Activated CD4-positive, alpha-beta memory T cell treated with anti-CD3 and anti-CD28 coated beads for 36 hours (primary cell): ENCODE measurements at places on chromosomes 4 and X. TPM values are rescaled to one million over a fixed set of nuclear protein-coding genes. Genes with fewer than 3 reads are reported as not detected.
A peak's percentile ranks its signal among the peaks of the same experiment; 100 is the strongest.

DNA sequence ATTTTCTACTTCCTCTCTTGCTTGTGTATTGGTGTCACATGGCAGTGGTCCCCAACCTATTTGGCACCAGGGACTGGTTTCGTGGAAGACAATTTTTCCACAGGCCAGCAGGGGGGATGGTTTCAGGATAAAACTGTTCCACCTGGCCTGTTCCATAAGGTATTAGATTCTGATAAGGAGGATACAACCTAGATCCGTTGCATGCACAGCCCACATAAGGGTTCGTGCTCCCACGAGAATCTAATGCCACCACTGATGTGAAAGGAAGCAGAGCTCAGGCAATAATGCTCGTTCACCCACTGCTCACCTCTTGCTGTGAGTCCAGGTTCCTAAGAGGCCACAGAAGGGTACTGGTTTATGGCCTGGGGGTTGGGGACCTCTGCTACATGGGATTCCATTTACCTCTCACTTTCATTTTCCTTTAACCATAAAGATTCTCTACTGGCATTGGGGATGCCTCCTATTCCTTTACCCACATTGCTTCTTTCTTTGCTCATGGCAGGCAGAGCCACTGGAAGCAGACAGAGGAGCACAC lies 38.1 kb downstream of the SEC31A start:
- H3K27me3 ChIP-seq, result no peaks in the 10 kb centered on the region
- H3K36me3 ChIP-seq, result peaks cover 43% of the 10 kb centered on the region
- H3K27ac ChIP-seq, result no peak overlapping the region
- H3K4me1 ChIP-seq, result peaks cover 3% of the 10 kb centered on the region
- DNase-seq, result no peak

DNA sequence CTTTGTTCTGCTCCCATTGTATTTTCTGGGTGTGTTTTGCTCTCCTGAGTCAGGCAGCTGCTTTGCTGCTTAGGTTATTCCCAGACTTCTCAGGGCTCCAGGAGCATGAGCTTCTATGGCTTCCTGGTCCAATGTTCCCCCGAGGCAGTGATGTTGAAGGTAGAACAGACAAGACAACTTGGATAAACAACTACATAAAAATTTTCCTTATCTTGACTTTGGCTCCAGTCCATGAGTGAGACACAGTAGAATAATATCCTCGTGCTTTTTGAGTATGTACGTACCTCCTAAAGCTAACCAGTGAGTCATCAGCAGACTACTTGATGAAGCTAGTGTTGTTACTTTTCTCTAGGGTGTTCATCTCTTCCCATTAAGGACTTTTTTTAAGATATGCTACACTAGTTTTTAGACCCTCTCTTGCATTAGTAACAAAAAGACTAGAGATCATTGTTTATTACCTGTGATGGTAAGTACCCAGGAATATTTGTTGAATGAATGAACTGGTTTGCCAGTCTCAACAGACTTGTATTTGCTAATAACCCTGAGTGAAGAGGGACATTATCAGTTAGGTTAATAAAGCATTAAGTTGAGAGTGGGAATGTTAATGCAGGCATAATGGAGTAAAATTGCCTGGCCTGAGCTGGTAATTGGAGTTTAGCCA lies 131.9 kb downstream of the FHIP1A start:
- no peak for DNase-seq
- no peak overlapping the region for H3K27ac ChIP-seq
- H3K36me3 ChIP-seq, result no peaks in the 10 kb centered on the region
- H3K4me3 ChIP-seq, result no peak overlapping the region

JADE3 gene
- total RNA-seq, result 1.4 TPM

GRCh38 chr4:16838226-16838875 lies 60.1 kb downstream of the LDB2 start:
- no peak overlapping the region for H3K4me3 ChIP-seq
- H3K36me3 ChIP-seq, result no peaks in the 10 kb centered on the region
- no peaks in the 10 kb centered on the region for H3K4me1 ChIP-seq

PCYT1B gene
- total RNA-seq, result 0.14 TPM

DNA sequence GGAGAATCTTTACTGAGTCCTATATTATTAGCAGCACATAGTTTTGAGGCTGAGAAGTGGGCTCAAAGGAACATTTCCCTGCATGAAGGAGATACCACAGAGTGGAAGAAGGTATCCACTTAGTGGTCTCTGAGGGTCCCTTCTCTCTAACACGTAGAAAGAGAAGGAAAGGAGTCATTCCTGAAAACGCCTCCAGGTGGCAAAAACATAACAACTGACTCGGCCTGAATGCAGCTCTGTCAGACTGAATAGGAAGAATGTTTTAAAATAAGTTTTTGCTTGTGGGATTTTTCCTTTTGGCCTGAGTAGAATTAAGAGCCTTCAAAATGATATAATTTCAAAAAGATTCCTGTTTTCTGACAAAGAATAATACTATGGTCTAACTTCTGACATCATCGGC lies 23.3 kb downstream of the RPGR start:
- no peak overlapping the region for H3K4me3 ChIP-seq
- H3K36me3 ChIP-seq, result peaks cover 1% of the 10 kb centered on the region

- no peak overlapping the region for H3K4me3 ChIP-seq
- no peaks in the 10 kb centered on the region for H3K36me3 ChIP-seq
- no peak overlapping the region for H3K27ac ChIP-seq
- no peaks in the 10 kb centered on the region for H3K27me3 ChIP-seq
- H3K4me1 ChIP-seq, result no peaks in the 10 kb centered on the region
These were observed 680.6 kb downstream of the TECRL start for GRCh38 chr4:63728480-63729177.

DNA sequence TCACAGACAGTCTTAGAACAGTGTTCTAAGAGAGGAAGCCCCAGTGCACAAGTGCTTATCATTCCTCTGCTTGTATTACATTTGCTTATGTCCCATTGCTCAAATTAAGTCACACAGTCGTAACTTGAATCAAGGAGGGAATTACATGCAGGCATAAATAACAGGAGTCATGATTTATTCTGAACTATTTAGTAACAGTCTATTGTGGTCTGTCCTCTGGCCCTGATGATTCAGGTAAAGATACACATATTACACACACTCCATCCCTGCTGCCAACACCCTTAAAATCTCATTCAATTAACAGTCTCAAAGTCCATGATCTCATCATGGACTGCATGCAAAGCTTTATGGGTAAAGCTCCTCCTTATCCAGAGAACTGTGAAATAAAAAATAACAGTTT lies 60.1 kb downstream of the GRIA2 start:
- H3K27me3 ChIP-seq, result no peaks in the 10 kb centered on the region
- DNase-seq, result no peak
- H3K4me1 ChIP-seq, result no peaks in the 10 kb centered on the region

ATP1B4 gene
- not detected for total RNA-seq

GRCh38 chr4:76201276-76201675 lies 12.3 kb downstream of the SCARB2 start:
- no peak for DNase-seq
- H3K4me1 ChIP-seq, result peaks cover 43% of the 10 kb centered on the region
- H3K36me3 ChIP-seq, result no peaks in the 10 kb centered on the region
- H3K27ac ChIP-seq, result no peak overlapping the region

GRCh38 chr4:4866124-4866865 lies 6.8 kb downstream of the MSX1 start:
- H3K4me3 ChIP-seq, result peak overlapping the region; percentile 59
- H3K36me3 ChIP-seq, result peaks cover 2% of the 10 kb centered on the region
- DNase-seq, result no peak
- peaks cover 77% of the 10 kb centered on the region for H3K27me3 ChIP-seq
- H3K4me1 ChIP-seq, result peaks cover 22% of the 10 kb centered on the region

BRS3 gene
- total RNA-seq, result not detected

ABHD18 gene
- 18.9 TPM for total RNA-seq

HPF1 gene
- total RNA-seq, result 36.6 TPM

- peaks cover 44% of the 10 kb centered on the region for H3K4me1 ChIP-seq
- peaks cover 5% of the 10 kb centered on the region for H3K27me3 ChIP-seq
- H3K36me3 ChIP-seq, result peaks cover 3% of the 10 kb centered on the region
- peak overlapping the region; percentile 96 for H3K4me3 ChIP-seq
These were observed 758 bp upstream of the NR3C2 start for GRCh38 chr4:148442832-148443511.

NPY1R gene
- total RNA-seq, result not detected

DNA sequence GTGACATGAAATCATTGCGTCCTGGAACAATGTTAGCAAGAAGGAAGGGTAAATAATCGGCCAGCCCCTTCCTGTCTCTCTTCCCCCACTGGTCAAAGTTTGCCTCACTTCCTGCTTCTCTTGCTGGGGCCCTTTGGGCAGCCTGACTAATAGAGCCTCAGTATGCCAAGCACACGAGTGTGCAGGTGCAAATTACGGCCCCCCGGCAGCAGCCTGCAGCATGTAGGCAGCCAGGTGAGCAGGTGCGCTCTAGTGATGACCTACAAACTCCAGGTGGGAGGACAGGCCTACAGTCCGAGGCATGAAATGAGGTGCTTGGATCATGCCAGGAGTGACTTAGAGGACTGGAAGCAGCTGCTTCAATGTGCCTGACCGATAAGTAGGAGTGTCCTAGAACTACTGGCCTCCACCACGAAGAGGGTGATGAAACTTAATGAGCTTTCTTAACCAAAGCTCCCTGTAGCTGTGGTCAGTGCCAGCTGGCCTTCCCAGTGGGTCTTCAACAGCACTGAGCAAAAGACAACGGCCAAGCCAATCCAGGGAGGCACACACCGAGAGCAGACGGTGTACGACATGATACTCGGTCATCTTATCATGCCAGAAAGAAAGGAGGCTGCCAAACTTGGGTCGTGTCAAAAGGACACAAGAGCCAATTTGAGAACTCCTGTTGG lies 26.1 kb upstream of the FAT1 start:
- H3K27ac ChIP-seq, result no peak overlapping the region
- no peak overlapping the region for H3K4me3 ChIP-seq
- no peaks in the 10 kb centered on the region for H3K36me3 ChIP-seq
- no peaks in the 10 kb centered on the region for H3K4me1 ChIP-seq

UGT2B17 gene
- total RNA-seq, result not detected

SYP gene
- total RNA-seq, result 5.4 TPM

NR0B1 gene
- not detected for total RNA-seq

FGA gene
- not detected for total RNA-seq

LONRF3 gene
- 4.3 TPM for total RNA-seq

- H3K27ac ChIP-seq, result no peak overlapping the region
- no peaks in the 10 kb centered on the region for H3K4me1 ChIP-seq
- H3K4me3 ChIP-seq, result no peak overlapping the region
These were observed 62.3 kb upstream of the SHOX start for GRCh38 chrX:568311-568710.

SLC6A14 gene
- total RNA-seq, result not detected

DNA sequence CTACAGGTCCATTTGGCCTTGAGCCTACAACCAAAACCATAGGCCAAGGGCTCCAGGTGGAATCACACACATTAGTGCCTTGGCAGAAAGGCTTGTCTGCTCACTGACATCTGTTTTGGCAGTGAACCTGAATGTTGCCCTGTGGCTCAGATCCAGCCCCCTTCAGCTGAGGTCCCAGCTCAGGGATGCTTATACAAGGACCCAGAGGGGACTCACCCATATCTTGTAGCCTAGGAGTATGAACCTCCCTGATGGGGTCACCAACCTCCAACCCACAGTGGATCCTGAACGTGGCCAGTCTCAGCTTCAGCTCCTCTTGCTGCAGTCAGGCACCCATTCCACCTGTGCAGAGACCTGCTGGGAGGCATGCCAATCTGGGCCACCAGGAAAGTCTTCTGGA lies 50.8 kb upstream of the HMX1 start:
- no peak overlapping the region for H3K27ac ChIP-seq
- peaks cover 11% of the 10 kb centered on the region for H3K27me3 ChIP-seq
- peaks cover 1% of the 10 kb centered on the region for H3K36me3 ChIP-seq
- no peaks in the 10 kb centered on the region for H3K4me1 ChIP-seq
- no peak for DNase-seq

YY2 gene
- 0.75 TPM for total RNA-seq

GRCh38 chr4:87950493-87950892 lies 25.0 kb upstream of the SPP1 start:
- no peaks in the 10 kb centered on the region for H3K36me3 ChIP-seq
- H3K27ac ChIP-seq, result no peak overlapping the region
- H3K27me3 ChIP-seq, result peaks cover 9% of the 10 kb centered on the region
- H3K4me1 ChIP-seq, result no peaks in the 10 kb centered on the region
- H3K4me3 ChIP-seq, result no peak overlapping the region

DNA sequence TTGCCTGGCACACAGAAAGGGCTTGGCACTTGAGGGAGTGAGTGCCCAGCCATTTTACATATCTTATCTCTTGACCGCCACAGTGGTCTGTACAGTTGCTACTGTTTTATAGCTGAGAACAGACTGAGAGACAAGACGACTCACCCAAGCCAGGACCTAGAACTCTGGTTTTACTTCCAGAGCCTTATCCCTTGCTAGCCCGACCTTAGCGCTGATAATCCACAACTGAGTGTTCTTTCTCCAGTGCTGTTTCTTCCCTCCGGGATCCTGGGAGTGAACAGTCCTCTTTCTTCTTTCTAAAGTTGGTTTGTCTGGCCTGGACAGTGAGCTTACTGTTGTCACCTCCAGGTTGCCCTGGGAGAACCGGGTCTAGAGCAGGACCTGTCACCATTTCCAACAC lies 52.5 kb upstream of the TADA2B start:
- no peak for DNase-seq
- peaks cover 53% of the 10 kb centered on the region for H3K4me1 ChIP-seq
- H3K4me3 ChIP-seq, result no peak overlapping the region
- H3K27ac ChIP-seq, result no peak overlapping the region
- H3K27me3 ChIP-seq, result no peaks in the 10 kb centered on the region
- H3K36me3 ChIP-seq, result peaks cover 6% of the 10 kb centered on the region

GRCh38 chr4:98110214-98110613 lies 33.1 kb downstream of the STPG2 start:
- H3K36me3 ChIP-seq, result no peaks in the 10 kb centered on the region
- H3K4me3 ChIP-seq, result no peak overlapping the region
- no peak for DNase-seq
- H3K27me3 ChIP-seq, result no peaks in the 10 kb centered on the region
- no peak overlapping the region for H3K27ac ChIP-seq

DUX4 gene
- not detected for total RNA-seq

DNA sequence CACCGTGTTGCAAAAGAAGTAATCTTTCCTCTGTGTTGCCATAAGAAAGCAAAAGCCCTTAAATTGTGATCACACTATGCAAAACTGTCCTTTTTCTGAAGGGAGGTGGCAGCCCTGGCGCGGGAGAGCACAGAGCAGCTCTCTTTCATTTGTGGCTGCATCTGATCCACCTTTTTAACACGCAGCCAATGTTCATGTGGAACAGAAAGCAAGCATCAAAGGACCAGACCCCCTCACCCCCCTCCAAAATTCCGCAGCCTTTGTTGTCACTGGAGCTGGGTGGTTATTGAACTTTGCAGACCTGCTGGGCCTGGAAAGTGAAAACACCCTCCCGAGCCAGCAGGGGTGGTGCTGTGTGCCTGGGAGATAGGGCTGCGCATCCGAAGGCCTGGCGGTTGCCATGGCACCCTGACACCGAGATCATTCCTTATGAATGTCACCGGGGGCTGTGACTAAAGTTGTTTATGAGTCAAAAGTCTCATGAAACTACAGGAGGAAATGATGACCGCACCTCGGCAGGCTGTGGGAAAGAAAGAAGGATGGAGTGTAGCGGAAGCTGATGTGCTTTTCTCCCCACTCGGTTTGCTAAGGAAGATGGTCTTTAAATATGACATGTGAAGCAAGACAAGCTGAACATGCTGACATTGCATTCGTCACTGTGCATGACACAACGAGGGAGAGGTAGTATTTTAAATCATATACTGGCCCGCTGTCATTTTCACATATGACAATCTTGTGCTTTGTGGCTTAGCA lies 367.4 kb downstream of the UNC5C start:
- no peaks in the 10 kb centered on the region for H3K36me3 ChIP-seq
- no peak overlapping the region for H3K4me3 ChIP-seq
- H3K27ac ChIP-seq, result no peak overlapping the region
- peaks cover 5% of the 10 kb centered on the region for H3K27me3 ChIP-seq
- no peaks in the 10 kb centered on the region for H3K4me1 ChIP-seq

- no peak overlapping the region for H3K4me3 ChIP-seq
- H3K4me1 ChIP-seq, result no peaks in the 10 kb centered on the region
- DNase-seq, result no peak
- H3K27me3 ChIP-seq, result no peaks in the 10 kb centered on the region
- no peak overlapping the region for H3K27ac ChIP-seq
- H3K36me3 ChIP-seq, result no peaks in the 10 kb centered on the region
These were observed 78.2 kb downstream of the ATG4A start for GRCh38 chrX:108169768-108170167.

MAGED4B gene
- total RNA-seq, result 2.0 TPM
